Amniotic stem cell (primary cell): ENCODE measurements at places on chromosomes 3 and 15.

- no peak for DNase-seq
Measured at GRCh38 chr15:101807345-101807945, 4.1 kb downstream of the OR4F6 start.

DNA sequence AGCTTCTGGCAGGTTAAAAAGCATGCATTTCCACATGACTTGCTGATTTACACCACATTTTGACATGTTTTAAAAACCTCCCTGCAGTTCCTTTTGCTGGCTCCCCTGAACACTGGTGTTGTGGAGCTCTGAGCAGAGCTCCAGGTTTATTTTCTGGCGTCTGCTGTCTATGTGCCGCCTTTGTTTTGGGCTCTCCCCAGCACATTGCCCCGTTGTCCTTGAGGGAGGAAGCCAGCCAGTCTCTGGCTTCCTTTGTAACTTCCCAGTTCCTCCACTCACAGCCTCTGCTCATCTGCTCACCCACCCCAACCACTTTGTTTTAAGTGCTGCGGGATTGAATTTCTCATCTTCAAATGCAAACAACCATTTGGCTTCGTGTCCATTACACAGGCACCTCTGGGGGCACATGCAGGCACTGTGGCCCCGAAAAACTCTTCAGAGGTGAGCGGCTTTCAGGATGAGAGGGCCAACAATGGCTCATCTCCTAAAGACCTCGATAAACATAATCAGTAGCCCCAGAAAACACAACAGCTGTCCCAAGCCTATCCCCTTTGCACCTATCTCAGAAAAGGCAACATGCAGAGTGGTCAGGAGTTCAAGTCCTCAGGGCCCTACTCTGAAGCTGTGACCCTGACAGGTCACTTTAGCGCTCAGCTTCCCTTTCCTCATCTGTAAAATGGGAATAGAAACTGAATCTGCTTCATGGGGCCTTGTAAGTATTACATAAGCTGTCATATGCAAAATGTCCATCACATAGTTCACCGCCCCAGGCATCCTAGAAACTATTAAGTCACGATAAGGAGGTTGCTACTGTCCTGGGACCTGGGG, 1.3 kb upstream of the MEF2A start:
- DNase-seq: no peak

DNA sequence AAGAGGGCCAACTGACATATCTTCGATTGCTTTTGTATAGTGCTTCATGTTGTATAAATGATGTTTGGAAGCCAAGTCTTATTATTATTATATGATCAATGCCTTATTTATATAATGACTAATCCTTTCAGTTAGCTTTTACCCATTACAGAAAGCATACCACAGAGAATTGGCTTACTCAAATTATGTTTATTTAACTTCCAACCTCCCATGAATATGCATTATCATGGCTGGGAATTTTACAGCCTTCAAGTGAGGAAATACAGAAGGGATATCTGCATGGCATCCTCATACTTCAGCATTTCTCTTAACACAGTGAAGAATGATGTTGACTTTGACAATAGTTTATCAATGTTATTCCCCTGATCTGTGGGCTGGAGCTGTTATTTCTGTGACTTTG, 225.9 kb upstream of the GAP43 start:
- DNase-seq: peak; percentile 13

GRCh38 chr3:155643581-155644165, 101.2 kb downstream of the PLCH1 start:
- DNase-seq: no peak

DNA sequence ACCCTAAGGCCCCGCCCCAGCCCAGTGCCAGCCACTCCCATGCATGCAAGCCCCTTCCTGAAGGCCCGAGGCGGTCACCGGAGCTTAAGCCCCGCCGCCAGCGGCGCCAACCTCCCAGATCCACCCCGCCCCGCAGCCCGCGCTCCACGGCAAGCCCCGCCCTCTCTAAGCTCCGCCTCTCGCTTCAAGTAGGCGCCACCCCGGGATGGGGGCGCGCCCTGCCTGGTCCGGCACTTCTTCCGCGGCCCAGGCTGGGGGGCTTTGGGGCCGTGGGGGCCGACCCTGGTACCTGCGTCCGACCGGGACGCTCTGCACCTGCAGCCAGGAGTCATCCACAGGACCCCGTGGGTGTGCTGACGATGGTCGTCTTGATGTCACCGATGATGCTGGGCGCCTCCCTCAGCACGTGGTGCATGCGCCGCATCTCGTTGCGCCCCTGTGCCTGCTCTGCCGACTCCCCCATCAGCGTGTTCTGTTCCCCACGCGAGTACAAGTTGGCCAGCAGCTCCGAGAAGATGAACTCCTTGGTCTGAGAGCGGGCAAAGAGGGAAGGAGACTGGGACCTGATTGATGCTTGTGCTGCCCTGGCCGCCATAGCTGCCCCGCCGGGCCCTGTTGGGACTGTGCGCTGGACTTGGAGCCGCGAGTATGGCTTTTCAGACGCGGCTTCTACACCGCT, 26.1 kb upstream of the CSPG4 start:
- DNase-seq: peak; percentile 66

DNA sequence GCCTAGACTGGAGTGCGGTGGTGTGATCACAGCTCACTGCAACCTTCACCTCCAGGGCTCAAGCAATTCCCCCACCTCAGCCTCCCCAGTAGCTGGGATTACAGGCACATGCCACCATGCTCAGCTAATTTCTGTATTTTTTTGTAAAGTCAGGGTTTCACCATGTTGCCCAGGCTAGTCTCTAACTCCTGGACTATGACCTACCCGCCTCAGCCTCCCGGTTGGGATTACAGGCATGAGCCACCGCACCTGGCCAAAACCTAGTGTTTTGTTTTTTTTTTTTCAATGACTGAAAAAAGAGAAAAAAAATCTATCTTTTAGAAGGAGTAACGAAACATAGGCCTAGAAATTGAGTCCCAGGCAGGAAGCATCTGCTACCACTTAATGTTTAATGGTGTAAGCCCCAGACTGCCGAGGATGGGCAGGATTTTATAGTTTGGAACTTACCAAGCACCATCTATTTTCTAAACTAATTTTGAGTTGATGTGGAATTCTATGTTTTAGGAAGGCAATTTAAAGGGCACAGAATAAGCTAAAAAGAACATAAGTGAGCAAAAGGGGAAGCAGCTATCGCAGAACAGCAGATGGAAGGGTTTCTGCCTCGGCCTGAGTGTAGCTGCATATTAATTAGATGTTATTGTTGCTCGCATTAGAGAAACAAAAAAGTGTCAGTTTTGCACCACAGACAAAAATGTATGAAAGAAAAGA, 24.2 kb upstream of the CA12 start:
- DNase-seq: no peak

- no peak for DNase-seq
Measured at GRCh38 chr3:171511450-171511849, 51.2 kb upstream of the TNIK start.

GRCh38 chr3:178451799-178452198, 84.4 kb upstream of the KCNMB2 start:
- no peak for DNase-seq

DNA sequence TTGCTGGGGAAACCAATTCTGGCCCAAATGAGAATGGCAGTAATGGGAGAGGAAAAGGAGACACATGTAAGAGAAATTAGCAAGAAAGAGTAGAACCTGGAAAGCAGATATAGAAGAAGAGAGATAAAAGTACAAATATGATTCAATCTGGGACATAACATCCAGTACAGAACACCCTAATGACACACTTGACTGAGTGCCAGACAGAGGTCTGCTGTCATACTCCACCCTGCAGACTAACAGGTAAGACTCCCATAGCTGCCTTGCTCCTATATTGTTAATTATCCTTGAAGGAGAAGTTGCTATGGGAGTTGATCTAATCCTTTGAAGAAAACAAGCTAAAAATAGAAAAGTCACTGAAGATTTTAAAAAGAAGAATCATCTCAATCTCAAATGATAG, 21.1 kb downstream of the CCPG1 start:
- no peak for DNase-seq

GRCh38 chr3:172568701-172569100, 45.5 kb upstream of the TNFSF10 start:
- no peak for DNase-seq

DNA sequence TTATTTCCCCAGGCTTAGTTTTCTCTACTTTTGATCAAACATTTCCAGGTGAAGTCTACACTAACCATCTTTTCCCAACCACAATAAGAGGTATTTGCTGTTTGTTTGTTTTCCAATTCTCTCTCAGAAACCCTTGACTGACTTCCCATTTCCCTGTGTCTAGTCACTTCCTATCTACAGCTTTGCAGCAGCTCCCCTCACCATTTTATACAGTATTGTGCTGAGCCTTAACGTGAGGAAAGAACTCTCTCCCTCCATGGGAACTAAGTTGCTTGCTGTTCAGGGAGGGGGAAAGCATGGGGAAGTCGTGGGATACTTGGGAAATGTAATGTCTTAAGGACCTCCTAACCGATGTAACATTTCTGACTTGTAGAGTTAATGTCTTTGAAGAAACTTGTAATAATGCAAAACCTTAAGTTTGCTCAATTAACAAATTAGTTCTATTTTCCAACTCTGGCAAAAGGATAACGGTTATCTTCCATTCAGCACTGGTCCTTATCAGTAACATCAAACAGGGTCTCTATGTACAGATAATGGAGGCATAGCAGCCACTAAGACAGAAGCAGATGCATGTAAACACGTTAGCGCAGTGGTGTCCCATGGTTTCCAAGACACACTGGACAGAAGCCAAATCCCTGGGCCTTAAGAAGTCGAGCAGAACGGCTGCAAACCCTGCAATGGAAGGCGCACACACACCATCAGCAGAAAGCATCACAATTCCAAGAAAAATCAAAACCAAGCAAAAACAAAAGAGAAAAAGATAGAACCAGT, 39.7 kb downstream of the NPTN start:
- no peak for DNase-seq

DNA sequence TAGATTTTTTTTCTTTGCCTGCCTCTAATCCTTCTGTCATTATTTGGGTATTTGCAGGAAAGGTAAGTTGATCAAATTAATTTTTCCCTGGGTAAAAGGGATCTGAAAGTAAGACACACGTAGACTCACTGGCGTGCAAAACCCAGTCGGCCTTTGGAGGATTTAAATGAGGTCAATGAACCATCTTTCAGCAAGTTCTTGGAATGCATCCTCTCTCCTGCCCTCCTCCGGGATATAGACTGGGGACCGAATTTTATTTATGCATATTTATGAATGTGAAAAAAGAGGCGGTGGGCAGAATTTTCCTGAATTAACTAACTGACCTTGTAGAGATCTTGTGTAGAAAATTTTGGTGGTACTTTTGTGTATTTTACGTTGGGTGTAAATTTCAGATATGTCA, 2.2 kb downstream of the CADM2 start:
- DNase-seq: no peak

DNA sequence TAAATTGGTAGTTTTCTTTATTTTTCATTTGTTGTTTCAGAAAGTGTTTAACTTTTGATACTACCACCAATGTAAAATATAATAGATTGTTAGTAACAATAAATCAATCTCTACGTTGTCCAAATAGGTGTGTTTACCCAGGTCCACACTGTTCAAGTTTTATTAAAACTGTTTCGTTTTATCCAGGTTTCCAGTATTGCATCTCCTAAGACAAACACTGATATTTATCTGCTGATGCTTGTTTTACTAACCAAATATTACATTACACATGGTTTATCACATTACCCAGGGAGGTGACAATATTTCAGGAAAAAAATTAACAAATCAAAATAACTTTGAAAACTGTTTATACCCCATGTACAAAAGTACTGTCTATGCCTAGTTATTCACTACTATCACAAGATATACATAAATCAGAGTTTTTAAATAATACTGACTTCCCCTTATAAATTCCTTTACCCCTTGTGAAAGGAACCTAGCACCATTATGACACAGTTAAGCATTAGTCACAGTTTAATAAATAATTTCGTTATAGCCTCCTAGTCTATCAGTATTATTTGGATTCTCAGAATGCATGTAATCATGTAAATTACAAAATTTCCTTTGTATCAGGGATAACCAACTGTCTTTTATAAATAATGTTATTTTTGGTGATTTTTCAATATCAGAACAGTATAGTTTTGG, 205.3 kb downstream of the ZBTB20 start:
- no peak for DNase-seq

GRCh38 chr3:176172492-176172891, 1024.8 kb downstream of the TBL1XR1 start:
- no peak for DNase-seq
